ENCODE measurements at places on chromosomes 11 and 22. TPM values are rescaled to one million over a fixed set of nuclear protein-coding genes. Genes with fewer than 3 reads are reported as not detected.

Gene ABCG4
- total RNA-seq: 0.08 TPM

GRCh38 chr11:26201411-26201810 is 130.5 kb upstream of the ANO3 start:
- no peak overlapping the region for H3K4me3 ChIP-seq
- H3K4me1 ChIP-seq: no peaks in the 10 kb centered on the region
- no peaks in the 10 kb centered on the region for H3K27me3 ChIP-seq
- H3K27ac ChIP-seq: no peak overlapping the region

DNA sequence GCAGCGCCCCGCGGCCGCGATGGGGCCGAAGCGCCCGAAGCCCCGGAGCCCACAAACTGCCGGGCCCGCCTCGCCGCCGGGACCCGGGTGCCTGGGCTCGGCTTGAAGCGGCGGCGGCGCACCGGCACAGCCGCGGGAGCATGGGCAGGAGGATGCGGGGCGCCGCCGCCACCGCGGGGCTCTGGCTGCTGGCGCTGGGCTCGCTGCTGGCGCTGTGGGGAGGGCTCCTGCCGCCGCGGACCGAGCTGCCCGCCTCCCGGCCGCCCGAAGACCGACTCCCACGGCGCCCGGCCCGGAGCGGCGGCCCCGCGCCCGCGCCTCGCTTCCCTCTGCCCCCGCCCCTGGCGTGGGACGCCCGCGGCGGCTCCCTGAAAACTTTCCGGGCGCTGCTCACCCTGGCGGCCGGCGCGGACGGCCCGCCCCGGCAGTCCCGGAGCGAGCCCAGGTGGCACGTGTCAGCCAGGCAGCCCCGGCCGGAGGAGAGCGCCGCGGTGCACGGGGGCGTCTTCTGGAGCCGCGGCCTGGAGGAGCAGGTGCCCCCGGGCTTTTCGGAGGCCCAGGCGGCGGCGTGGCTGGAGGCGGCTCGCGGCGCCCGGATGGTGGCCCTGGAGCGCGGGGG is 346 bp downstream of the FJX1 start:
- no peaks in the 10 kb centered on the region for H3K27me3 ChIP-seq
- peak overlapping the region; percentile 85 for H3K27ac ChIP-seq
- peak overlapping the region; percentile 82 for H3K4me3 ChIP-seq
- peaks cover 40% of the 10 kb centered on the region for H3K4me1 ChIP-seq
- DNase-seq: no peak

DNA sequence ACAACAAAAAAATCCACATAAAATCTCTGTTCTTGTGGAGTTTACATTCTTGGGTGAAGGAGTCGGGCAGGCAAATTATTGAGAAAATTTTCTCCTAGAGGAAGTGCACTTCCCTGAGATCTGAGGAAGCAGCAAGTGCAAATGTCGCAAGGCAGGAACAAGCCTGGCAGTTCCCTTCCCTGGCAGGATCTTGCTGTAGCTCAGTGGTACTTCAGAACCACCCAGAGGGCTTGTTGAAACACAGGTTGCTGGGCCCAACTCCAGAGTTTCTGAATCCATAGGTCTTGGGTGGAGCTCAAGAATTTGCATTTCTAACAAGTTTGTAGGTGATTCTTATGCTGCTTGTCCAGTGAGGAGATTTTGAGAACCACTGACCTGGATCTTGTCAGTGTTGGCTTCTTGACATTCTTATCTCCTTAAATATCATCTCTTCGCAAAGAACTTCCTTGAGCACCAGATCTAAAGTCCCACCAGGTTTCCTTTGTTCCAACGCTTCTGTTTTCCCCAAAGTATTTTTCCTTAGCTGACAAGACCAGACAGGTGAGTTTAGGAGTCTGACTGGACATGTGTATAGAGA is 9.6 kb downstream of the QSER1 start:
- H3K27ac ChIP-seq: no peak overlapping the region
- H3K27me3 ChIP-seq: no peaks in the 10 kb centered on the region
- H3K36me3 ChIP-seq: peaks cover 22% of the 10 kb centered on the region
- no peak overlapping the region for H3K4me3 ChIP-seq
- H3K4me1 ChIP-seq: no peaks in the 10 kb centered on the region
- DNase-seq: no peak

GRCh38 chr11:15158351-15159015 is 43.8 kb downstream of the INSC start:
- H3K4me1 ChIP-seq: no peaks in the 10 kb centered on the region
- no peaks in the 10 kb centered on the region for H3K36me3 ChIP-seq
- no peak for DNase-seq
- no peaks in the 10 kb centered on the region for H3K27me3 ChIP-seq
- no peak overlapping the region for H3K27ac ChIP-seq
- H3K4me3 ChIP-seq: no peak overlapping the region

- H3K27ac ChIP-seq: no peak overlapping the region
- H3K4me1 ChIP-seq: no peaks in the 10 kb centered on the region
- H3K36me3 ChIP-seq: no peaks in the 10 kb centered on the region
Observed at GRCh38 chr11:45816614-45817013, 11.7 kb downstream of the SLC35C1 start.

DNA sequence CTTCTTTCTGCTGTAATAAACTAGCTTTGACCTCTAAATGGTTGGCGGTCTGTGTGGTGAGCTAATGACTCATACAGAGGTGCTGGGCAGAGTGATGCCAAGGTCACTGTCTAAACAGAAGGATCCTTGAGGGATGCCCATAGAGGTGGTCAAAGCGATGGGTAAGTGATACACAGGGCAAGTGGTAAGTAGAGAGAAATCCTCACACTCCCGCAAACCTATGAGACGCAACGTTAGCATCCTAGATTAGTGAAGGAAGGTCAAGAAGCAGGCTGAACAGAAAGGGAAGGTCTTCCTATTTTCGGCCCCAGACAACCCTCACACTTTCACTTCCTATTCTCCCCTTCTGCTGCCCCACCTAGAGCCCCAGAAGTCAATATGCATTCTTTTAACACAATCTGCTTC is 65.6 kb upstream of the SESN3 start:
- no peaks in the 10 kb centered on the region for H3K27me3 ChIP-seq
- no peaks in the 10 kb centered on the region for H3K36me3 ChIP-seq
- H3K4me1 ChIP-seq: no peaks in the 10 kb centered on the region
- DNase-seq: no peak
- no peak overlapping the region for H3K4me3 ChIP-seq

GRCh38 chr22:18033204-18033998 is 9.0 kb upstream of the MICAL3 start:
- no peak for DNase-seq
- H3K4me3 ChIP-seq: no peak overlapping the region
- H3K4me1 ChIP-seq: peaks cover 7% of the 10 kb centered on the region
- no peak overlapping the region for H3K27ac ChIP-seq
- H3K36me3 ChIP-seq: no peaks in the 10 kb centered on the region

DNA sequence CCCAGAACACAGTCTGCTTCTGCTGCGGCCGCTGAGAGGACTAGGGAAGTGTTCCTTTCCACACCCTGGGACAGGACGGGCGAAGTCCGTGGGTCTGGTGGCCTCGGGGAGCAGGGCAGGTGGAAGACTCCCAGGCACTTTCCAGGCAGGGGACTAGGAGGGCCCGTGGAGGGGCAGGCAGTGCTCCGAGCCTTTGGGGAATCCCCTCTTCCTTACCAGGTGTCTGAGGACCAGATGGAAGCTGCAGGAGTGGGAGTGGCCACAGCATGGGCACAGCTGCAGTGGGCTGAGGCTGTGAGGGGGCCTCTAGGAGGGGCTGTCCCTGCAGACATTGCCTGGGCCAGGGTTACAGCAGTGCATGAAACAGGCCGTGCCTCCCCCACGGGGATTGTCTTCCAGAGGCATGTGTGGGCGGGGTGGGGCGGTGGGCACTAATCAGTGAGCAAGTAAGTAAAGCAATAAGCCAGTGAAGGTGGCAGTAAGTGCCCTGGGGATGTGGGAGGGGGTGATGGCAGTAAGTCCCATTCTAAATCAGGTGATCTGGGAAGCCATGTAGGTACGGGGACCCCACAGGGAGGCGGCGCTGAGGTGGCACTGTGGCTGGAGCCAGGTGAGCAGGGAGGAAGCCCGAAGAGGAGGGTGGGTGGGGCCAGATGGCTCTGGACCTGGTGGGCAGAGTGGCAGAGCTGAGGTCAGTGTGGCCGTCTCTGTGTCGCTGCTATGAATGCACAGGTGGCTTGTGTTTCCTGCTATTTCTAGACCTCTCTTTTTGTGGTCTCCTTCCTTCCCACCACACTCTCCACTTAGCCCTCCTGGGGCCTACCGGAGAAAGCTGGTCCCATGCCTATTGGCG is 66.4 kb downstream of the CTTN start:
- no peaks in the 10 kb centered on the region for H3K36me3 ChIP-seq
- peaks cover 10% of the 10 kb centered on the region for H3K4me1 ChIP-seq
- no peak overlapping the region for H3K27ac ChIP-seq

GRCh38 chr11:12017865-12018453 is 9.5 kb upstream of the DKK3 start:
- H3K27me3 ChIP-seq: no peaks in the 10 kb centered on the region
- no peak overlapping the region for H3K4me3 ChIP-seq
- no peak overlapping the region for H3K27ac ChIP-seq
- no peaks in the 10 kb centered on the region for H3K36me3 ChIP-seq
